Adipose tissue (tissue), 3 donors: ENCODE measurements at places on chromosomes 3 and 15. TPM values are rescaled to one million over a fixed set of nuclear protein-coding genes. Genes with fewer than 3 reads are reported as not detected.

CSTA gene
- 23.6 TPM for polyA plus RNA-seq

PROK2 gene
- 0.23 TPM for polyA plus RNA-seq

TRIP4 gene
- 15.5 TPM for polyA plus RNA-seq

GPR149 gene
- polyA plus RNA-seq = not detected

SNX22 gene
- 1.6 TPM for polyA plus RNA-seq
